ENCODE measurements at places on chromosomes 2 and 18.

- no peak for DNase-seq
Observed at GRCh38 chr2:110101280-110101844, 14.3 kb downstream of the MALL start.

GRCh38 chr18:7898181-7898580, 331.1 kb downstream of the PTPRM start:
- DNase-seq, result no peak

GRCh38 chr2:99662761-99663341, 173.0 kb upstream of the REV1 start:
- DNase-seq, result no peak

- peak; percentile 14 for DNase-seq
Observed at GRCh38 chr2:65554765-65555591, 122.6 kb upstream of the SPRED2 start.

- no peak for DNase-seq
Observed at GRCh38 chr2:235669983-235670962, 176.4 kb downstream of the AGAP1 start.

DNA sequence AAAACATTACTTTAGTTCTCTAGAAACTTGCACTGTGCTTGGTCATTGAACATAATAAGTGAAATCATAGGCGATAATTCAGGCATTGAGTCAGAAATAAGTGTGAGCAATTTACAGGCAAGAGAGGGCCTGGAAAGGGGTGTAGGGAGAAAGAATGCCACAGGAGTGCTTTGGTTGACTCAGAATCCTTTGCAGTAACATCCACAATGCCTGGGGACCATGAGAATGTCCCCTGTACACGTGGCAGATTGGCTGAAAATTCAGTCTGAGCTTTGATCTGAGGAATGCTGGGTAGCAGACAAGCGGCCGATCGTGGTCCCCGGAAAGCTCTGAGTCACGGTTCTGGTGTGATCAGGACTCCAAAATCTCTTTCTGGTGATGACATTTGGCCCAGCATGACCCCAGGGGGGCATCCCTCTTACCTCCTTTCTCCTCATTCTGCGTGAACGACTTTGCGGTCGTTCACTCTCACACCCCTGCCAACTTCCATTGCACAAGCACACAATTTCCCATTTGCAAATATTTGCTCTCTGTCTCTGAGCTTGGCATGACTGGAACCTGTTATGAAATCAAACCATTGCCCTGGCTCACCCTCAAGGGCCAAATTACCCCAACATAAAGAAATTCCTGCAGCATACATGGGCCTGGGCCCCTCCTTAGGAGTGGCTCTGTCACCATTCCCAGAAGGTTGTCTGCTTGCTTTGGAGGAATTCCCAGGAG, 305.0 kb upstream of the EPAS1 start:
- DNase-seq, result no peak

- peak; percentile 62 for DNase-seq
Observed at GRCh38 chr18:11849841-11850634, 1.2 kb upstream of the CHMP1B start.

DNA sequence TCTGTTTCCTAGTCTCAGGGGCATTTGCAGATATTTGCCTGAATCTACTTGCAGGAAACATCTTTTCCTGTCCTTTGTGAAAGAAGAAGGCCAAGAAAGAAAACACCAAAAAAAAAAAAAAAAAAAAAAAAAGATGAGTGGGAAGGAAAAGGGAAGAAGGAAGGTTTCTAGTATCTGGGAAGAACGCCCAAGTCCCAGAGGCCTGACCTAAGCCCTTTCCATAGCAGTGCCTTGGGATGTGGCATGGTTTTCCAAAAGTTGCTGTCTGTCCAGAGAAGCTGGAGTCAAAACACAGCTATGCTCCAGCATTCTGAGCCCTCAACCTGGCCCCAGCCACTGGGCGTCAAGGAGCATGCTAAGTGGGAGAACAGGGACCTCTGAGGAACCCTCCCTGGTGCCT, 123.5 kb downstream of the INHBB start:
- DNase-seq, result no peak

- DNase-seq, result no peak
Observed at GRCh38 chr2:221346411-221346810, 225.7 kb downstream of the EPHA4 start.

GRCh38 chr2:20430461-20431300, 16.2 kb upstream of the RHOB start:
- no peak for DNase-seq

DNA sequence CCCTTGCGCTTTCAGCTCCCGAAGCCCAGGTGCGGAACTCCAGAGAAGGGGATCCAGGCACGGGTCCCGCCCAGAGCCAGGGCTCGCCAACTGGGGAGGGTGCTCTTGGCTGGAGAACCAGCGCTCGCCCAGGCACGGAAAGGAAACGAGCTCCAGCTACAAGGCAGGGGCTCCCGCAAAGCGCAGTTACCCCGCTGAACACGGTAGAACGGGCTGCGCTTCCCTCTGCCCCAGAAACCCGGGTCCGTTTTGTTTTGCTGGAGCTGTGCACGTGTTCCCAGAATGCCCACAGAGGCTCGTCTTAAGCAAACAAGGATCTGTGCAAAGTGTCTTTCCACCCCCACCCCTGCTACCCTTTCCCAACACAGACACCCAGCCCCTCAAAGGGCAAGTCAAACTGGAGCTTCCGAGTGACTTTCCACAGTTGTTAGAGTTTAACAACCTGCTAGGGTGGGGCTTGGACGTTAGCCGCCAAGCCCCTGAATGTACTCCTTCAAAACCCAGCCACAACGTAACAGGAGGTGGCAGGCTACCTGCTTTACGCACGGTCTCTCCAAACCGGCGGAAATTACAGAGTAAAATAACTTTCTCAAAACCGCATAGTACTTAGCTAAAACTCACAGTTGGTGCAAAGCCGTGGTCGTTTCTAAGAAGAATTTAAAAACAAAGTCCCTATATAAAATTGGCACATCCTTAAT, 775 bp downstream of the RNF125 start:
- peak; percentile 58 for DNase-seq

GRCh38 chr18:38951633-38952032, 1386.0 kb upstream of the CELF4 start:
- DNase-seq, result no peak

DNA sequence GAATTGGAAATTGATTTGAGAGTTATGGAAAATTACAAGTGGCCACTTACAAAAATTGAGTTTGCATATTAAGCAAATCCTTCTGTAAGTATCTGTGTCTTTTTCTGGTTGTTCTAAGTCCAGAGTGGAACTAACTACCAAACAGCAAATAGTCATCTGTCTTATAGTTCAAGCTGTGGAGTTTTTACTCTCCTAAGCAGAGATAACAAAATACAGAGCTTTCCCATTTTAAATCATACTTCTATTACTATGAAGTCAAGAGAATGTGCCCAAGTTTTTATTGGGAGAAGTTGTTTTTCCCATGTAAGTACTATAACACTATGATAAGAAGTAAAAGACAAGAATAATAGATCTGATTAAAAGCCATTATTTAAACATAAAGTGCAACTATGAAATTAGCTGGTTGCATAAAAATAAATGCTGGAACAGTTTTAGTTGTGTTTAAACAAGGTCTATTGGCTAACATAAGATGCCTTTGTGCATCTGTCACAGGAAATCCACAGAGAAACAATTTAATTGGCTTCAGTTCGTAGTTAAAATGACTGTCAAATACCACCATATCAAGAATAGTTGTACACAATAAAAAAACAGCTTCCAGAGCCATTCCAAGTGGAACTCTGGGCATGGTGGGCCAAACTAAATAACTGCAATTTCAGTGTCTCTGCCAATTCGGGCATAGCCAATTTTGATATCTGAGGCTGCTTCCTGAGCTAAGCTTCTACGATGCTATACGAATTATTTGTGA, 1467.4 kb upstream of the NXPH2 start:
- no peak for DNase-seq

- no peak for DNase-seq
Observed at GRCh38 chr18:9707381-9708056, 582 bp upstream of the RAB31 start.

DNA sequence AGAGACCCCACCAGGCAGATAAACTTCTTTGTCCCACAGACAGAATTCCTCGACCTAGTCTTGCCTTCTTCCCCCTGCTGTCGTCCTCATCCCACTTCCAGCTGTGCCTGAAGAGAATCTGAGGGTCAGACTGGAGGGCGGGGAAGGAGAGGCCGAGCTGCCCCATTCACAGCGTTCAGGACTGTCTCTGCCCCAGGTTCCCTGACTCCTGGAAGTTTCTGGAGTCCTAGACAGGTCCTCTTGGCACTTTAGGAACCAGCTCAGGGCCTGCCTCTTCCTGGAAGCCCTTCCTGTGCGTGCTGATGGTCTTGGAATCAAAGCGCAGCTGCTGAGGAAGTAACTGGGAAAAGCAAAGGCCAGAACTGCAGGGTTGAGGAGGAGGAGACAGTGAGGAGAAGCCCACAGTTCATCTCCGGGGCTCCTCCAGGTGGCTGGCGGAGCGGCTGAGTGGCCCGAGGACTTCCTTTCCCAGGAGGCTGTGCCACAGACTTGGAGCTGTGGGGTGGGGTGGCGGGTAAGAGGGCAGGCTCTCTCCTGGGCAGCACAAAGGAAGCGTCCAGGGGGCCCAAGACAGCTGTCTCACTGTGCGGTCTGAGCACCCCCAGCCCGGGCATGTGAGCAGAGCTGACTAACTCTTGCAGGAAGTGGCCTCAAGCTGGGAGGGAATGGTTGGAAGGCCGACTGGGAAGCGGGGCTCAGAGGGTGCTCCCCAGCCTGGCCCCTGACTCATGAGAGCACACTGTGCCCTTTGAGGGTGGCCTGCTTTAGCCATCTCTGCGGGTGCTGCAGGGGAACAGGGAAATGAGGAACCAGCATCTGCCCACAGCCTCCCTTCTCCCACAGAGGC, 39.5 kb downstream of the SDC1 start:
- DNase-seq, result no peak

GRCh38 chr18:10401521-10401920, 52.9 kb upstream of the APCDD1 start:
- DNase-seq, result no peak

GRCh38 chr2:75100011-75100800, 99.1 kb downstream of the TACR1 start:
- DNase-seq, result no peak

DNA sequence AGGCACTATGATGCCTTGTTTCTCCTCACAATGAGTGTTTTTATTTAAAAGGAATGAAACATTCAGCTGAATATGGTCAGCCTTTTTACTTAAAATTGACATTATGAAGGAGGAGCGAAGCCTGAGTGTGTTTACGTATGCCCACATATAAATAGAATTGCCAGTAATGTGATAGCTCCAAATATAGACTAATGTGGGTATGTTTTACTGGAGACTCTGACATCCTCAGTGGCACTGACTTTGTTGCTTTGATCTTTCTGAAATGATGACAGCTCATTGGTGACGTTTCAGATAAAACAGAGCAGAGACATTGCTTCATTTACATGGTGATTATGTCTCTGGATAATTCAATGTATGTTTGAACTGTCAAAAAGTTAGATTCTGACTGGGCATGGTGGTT, 167.0 kb downstream of the MGAT5 start:
- DNase-seq, result no peak

- no peak for DNase-seq
Observed at GRCh38 chr2:63399156-63399555, 189.1 kb downstream of the WDPCP start.

DNA sequence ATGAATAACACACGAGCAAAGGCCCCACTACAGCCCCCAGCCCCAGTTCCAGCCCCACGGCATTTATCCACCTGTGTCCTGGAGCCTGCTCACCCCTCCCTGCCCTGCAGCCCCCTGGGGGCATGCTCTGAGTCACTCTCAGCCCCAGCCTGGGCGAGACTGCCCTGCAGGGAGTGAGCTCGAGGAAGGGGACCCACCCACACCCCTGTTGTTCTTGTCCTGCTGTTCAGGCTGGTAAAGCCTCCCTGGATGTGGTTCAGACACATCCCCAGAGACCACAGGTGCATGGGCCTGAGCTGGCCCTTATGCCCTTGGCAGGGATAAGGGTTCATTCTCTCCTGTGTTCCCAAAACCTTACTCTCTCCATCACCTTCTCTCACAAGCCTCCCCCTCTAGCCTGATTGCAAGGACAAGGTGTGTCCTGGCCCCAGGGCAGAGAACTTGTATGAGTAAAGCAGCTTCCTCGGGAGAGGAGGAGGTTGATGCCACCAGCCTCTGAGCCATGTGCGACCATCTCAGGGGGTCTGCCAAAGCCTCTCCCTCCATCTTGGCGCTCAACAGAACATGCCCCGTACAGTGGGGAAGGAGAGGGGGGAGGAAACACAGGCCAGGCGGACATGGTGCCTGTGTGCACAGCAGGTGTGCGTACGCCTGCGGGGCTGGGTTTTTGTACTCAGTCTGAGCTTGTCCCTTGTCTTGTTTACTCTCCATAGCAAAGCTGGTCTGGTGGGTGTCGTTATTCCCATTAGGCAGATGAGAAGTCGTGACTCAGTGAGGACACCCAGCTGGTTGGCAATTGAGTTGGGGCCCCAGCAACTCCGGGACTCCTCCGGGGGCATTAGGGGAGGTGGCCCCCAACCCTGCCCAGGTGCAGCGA, 64.4 kb downstream of the CIB4 start:
- no peak for DNase-seq

DNA sequence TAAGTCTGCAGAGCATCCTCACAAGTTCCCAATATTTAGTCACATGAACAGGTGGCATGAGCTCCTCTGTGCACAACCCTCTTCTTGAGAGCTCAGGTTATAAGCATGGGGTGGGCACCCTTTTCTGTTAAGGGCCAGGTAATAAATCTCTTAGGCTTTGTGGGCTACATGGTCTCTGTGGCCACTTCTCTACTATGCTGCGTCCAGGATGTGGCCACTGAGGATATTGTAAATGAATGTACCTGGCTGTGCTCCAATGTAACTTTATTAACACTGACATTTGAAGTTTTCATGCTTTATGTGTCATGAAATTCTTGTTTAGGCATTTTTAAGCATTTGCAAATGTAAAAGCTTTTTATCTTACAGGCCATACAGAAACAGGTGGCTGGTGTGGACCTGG, 116.8 kb upstream of the ST6GAL2 start:
- DNase-seq, result no peak

GRCh38 chr18:34591920-34592444, 118.1 kb upstream of the DTNA start:
- DNase-seq, result no peak

DNA sequence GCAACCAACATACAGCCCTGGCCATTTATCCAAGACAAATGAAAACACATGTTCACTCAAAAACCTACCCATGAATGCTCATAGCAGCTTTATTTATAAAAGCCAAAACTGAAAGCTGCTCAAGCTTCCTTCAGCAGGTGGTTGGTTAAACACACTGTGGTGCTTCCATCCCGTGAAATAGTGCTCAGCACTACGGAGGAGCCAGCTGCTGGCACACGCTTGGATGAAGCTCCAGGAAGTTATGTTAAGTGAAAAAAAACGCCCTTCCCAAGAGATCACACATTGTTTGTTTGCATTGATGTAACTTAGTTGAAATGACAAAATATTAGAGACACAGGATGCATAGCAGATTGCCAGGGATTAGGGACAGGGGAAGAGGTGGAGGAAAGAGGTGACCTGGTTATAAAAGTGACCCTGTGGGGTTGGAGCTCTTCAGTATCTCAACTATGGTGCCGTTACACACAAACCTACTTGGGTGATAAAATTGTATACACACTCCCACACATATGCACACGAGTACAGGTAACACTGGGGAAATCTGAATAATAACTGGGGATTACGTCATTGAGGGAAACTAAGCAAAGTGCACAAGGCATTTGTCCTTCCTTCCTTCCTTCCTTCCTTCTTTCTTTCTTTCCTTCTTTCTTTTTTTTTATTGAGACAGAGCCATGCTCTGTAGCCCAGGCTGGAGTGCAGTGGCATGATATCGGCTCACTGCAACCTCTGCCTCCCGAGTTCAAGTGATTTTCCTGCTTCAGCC, 6.2 kb upstream of the ALPG start:
- no peak for DNase-seq

- DNase-seq, result no peak
Observed at GRCh38 chr18:79586436-79587225, 93.0 kb upstream of the CTDP1 start.

GRCh38 chr2:224922142-224922727, 120.0 kb downstream of the DOCK10 start:
- no peak for DNase-seq
